ENCODE measurements at places on chromosomes 1 and 21. TPM values are rescaled to one million over a fixed set of nuclear protein-coding genes. Genes with fewer than 3 reads are reported as not detected.

C1orf141 gene
- total RNA-seq, result not detected

PLA2G2A gene
- total RNA-seq, result not detected

SIPA1L2 gene
- 1.5 TPM for total RNA-seq

PPM1J gene
- total RNA-seq, result 1.3 TPM

BMP8B gene
- 6.2 TPM for total RNA-seq

CLEC20A gene
- total RNA-seq, result not detected

LRRC38 gene
- not detected for total RNA-seq

BRDT gene
- not detected for total RNA-seq

ACTL8 gene
- not detected for total RNA-seq

DNA sequence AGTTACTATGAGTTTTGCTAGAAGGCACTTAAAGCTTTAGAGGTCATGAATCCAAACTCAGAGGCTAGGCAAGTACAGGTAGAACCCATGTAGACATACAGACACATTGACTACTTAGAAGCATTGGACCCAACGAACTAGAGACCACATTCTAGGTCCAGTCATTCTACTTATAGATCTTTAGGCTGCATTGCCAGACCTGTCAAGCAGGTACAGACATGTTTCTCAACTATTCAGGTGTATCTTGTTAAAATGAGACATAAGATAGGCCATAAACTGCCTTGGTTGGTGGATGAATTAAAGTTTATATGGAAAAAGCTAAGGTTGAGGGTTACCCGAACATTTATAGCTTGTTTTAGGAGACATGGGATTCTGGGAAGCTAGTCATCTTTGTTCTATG lies 6.5 kb downstream of the ZP4 start:
- no peak for DNase-seq
- no peaks in the 10 kb centered on the region for H3K36me3 ChIP-seq
- H3K4me1 ChIP-seq, result peaks cover 8% of the 10 kb centered on the region
- H3K27me3 ChIP-seq, result no peaks in the 10 kb centered on the region

- no peak overlapping the region for H3K27ac ChIP-seq
- H3K27me3 ChIP-seq, result no peaks in the 10 kb centered on the region
Observed at GRCh38 chr1:68074472-68074871, 24.0 kb upstream of the DIRAS3 start.

DNA sequence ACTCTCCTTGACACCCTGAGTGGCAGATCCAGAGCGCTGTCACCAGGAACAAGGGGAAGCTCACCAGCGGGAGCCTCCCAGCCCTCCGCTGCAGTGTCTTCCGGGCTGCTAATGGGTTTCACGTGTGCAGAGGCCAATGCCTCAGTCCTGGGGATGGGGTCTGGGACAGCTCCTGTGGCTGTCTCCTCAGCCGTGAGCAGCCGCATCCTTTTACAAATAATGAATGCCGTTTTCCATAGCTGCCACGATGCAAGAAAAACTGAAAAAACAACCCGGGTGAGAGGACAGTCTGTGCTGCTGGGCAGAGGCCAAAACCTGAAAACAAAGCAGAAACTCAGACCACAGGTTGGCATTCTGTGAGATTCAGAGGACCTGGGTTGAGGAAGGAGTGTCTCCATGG lies 212.2 kb upstream of the RAB4A start:
- no peaks in the 10 kb centered on the region for H3K27me3 ChIP-seq
- H3K27ac ChIP-seq, result no peak overlapping the region
- H3K36me3 ChIP-seq, result no peaks in the 10 kb centered on the region
- H3K4me1 ChIP-seq, result peaks cover 12% of the 10 kb centered on the region

DNA sequence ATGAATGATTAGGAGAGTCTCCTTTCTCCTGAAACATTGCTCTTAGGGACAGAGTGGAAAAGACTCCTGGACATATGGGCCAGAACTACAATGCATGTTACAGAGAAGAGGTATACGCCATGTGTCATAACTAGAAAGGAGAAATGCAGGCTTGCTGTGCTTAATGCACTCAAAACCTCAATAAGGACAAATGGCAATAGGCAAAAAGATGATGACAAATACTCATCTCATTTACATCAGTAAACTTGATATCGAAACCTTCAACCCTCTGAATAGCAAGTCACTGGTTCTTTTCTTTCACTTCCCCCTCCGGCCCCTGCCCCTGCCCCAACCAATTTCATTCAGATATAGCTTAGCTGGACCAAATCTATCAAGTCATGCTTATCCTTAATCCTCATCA lies 1.9 kb upstream of the GPR88 start:
- H3K27me3 ChIP-seq, result peaks cover 50% of the 10 kb centered on the region
- no peak for DNase-seq
- no peak overlapping the region for H3K4me3 ChIP-seq

DNA sequence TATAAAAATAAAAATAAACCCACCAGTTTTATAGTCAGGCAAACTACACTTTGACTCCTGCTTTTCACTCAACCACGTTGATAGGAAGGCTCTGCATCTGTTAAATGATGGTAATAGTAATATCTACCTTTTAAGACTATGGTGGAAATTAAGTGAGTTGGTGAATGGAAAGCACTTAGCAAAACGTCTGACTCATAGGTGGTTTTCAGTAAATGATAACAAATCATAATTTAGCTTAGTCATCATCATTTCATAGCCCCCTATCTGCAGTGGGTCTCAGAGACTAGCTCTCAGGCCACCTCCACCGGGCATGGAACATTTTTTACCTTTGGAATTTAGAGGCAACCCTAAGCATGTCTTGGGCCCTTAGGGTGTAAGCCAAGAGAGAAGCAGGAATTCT lies 160.0 kb downstream of the PDE4B start:
- H3K4me1 ChIP-seq, result peaks cover 23% of the 10 kb centered on the region
- no peaks in the 10 kb centered on the region for H3K36me3 ChIP-seq
- no peaks in the 10 kb centered on the region for H3K27me3 ChIP-seq
- no peak overlapping the region for H3K27ac ChIP-seq
- no peak for DNase-seq

DNA sequence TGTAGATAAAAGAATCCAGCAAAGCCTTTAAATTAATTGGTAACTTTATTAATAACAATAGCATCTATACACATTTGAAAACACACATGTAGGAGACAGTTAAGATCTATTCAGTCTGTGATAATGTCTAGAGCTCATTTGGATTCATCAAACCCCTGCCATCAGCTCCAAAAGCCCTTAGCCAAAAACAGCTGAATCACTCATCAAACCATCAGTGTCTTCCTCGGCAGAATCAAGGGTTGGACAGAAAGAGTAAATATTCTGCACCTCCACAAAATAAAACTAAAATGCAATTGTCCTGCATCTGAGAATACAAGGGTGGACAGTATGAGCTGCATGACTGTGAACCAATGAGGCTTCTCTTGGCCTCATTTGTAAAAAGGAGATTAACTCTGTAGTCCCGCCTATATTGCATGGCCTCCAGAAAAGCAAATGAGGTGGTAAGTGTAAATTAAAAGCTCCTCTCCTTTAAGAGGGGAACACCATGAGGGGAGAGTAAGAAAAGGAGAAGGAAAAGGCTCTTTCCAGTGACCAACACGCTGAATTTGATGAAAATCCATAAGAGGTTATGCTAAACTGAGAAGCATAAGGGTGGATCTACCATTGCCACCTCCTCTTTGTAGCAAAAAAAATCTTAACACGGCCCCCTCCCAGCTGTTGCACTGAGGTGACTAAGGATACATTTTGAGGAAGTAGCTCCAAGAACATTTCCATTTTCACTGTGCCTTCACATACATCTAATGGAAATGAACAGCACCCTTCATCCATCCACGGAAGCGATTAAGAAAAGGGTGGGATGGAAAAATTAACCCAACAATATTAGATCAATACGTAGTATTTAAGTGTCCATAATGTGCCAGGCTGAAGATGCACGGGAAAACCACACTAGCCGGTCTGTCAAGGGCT lies 14.7 kb upstream of the BOLA1 start:
- no peaks in the 10 kb centered on the region for H3K27me3 ChIP-seq
- H3K27ac ChIP-seq, result no peak overlapping the region
- peak; percentile 24 for DNase-seq
- no peaks in the 10 kb centered on the region for H3K4me1 ChIP-seq
- H3K36me3 ChIP-seq, result no peaks in the 10 kb centered on the region
- H3K4me3 ChIP-seq, result no peak overlapping the region

DNA sequence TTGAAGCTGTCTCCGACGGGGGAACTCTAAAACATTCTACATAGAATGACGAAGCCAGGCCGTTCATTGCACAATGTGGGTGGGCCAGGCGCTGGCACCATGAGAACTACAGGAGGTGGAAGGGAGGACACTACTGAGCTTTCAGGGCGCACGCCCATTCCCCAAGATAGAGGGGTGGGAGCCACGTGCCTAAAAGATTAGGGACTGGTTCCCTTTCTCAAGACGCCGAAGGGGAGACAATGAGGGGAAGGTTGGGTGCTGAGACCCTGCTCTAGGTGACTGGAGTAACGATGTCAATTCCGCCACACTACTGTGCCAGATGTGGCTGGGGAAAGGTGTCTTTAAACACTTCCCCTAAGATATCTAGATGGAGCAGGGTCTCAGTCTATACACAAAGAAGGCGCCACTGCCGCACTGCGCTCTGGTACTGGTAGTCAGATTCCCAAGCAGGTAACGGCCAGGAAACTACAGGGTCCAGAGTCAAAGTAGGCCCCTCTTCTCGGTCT lies 782 bp downstream of the CSDE1 start:
- no peaks in the 10 kb centered on the region for H3K27me3 ChIP-seq
- peaks cover 41% of the 10 kb centered on the region for H3K36me3 ChIP-seq
- H3K4me3 ChIP-seq, result peak overlapping the region; percentile 95
- H3K4me1 ChIP-seq, result peaks cover 22% of the 10 kb centered on the region

DNA sequence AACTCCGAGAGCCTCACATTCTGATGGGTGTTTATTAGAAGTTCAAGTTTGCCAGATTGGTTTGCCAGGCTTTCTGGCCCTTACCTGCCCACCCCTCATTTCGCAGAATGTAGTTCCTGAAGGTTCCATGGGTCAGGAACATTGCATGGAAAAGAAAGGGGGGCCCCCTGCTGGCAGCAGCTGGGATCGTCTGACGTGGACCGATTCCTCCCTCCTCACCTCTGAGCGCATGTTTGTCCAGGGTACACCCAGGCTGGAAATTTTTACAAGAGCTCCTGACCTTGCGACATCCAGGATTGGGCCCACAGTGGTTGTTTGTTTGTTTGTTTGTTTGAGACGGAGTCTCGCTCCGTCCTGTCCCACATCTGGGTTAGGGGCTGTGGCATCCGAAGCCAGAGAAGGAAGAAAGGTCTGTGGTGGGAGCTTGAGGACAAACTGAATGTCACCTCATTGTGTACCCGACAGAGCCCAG lies 126.0 kb upstream of the TMEM51 start:
- H3K4me1 ChIP-seq, result no peaks in the 10 kb centered on the region
- peak; percentile 76 for DNase-seq
- H3K27ac ChIP-seq, result no peak overlapping the region
- H3K27me3 ChIP-seq, result no peaks in the 10 kb centered on the region
- no peaks in the 10 kb centered on the region for H3K36me3 ChIP-seq

- no peak for DNase-seq
- no peaks in the 10 kb centered on the region for H3K36me3 ChIP-seq
- H3K27me3 ChIP-seq, result peaks cover 35% of the 10 kb centered on the region
- H3K27ac ChIP-seq, result no peak overlapping the region
- H3K4me3 ChIP-seq, result no peak overlapping the region
Observed at GRCh38 chr1:1926886-1927660, 8.0 kb upstream of the TMEM52 start.

DNA sequence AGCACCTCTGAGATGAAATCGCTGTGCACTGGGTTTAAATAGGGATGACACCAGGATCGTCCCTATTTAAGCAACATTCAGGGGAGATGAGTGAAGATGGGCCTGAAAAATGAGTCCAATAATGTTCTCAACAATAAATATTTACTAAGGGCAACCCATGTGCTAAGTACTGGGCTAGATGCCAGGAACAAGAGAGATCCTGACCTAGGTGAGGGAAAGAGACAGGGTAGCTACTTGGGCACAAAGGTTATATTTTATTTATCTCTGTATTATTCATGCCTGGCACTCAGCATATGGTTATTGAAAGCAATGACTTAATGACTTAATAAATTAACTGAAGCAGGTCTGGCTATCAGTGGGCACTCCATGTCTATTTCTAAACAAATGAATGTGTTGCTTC lies 27.4 kb upstream of the AVPR1B start:
- H3K27ac ChIP-seq, result no peak overlapping the region
- no peaks in the 10 kb centered on the region for H3K4me1 ChIP-seq
- peaks cover 76% of the 10 kb centered on the region for H3K27me3 ChIP-seq
- H3K4me3 ChIP-seq, result no peak overlapping the region
- H3K36me3 ChIP-seq, result no peaks in the 10 kb centered on the region

- no peaks in the 10 kb centered on the region for H3K36me3 ChIP-seq
- H3K27ac ChIP-seq, result no peak overlapping the region
- H3K4me3 ChIP-seq, result no peak overlapping the region
- no peak for DNase-seq
- H3K4me1 ChIP-seq, result no peaks in the 10 kb centered on the region
- H3K27me3 ChIP-seq, result no peaks in the 10 kb centered on the region
Observed at GRCh38 chr1:236904892-236905741, 99.1 kb downstream of the MT1HL1 start.

DNA sequence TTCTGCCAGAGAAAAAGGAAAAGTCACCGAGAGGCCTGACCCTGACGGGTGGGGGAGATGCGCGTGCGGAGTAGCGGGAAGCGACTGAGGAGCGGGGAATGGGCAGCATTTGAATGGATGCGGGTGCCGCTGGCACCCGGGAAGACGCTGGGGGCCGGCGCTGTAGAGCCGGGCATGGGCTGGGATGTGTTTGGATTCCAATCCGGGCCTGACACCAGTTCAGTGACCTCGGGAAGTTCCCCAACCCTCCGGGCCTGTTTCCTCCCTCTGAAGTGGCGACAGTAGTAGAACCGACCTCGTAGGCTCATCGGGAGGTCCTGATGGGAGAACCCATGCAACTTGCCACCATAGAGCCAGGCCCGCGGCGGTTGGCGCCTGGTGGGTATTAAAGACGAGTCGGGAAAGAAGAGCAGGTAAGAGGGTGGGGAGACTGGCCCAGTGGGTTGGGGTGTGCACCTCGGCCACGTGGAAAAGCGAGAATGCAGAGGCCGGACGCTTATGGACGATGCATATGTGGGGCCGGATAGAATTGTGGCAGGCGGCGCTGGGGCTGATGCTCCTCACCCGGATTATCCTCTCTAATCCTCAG lies 642 bp upstream of the SLC16A1 start:
- no peaks in the 10 kb centered on the region for H3K27me3 ChIP-seq
- H3K4me3 ChIP-seq, result peak overlapping the region; percentile 100

DNA sequence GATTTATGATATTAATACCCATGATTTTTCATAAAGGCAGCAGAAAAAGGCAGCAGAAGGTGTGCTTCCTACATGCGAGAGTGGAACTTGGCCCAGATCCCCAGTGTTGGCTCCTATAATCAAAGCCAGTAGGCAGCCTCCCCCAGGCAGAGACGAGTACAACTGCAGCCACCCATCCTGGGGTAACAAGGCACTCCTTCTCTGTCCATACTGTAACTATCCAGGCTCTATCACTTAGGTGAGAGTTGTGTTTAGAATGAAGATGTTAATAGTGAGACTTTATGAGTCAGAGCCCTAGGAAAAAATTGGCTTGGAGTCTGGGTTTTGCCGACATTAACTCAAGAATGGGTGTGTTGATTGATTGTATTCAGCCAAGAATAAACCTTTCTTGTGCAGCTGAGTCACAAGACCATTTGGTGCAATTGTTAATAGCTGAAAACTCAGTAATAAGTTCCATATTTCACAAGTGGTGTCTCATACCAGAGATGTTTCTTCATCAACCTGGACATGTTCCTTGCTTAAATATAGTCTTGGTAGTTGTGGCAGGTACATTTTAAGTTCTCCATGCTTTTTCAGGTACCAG lies 322.3 kb downstream of the DUSP10 start:
- H3K4me1 ChIP-seq, result peaks cover 45% of the 10 kb centered on the region
- H3K27ac ChIP-seq, result peak overlapping the region; percentile 70
- peak; percentile 13 for DNase-seq
- no peak overlapping the region for H3K4me3 ChIP-seq
- no peaks in the 10 kb centered on the region for H3K27me3 ChIP-seq
